ENCODE measurements at places on chromosomes 13 and 19.

DNA sequence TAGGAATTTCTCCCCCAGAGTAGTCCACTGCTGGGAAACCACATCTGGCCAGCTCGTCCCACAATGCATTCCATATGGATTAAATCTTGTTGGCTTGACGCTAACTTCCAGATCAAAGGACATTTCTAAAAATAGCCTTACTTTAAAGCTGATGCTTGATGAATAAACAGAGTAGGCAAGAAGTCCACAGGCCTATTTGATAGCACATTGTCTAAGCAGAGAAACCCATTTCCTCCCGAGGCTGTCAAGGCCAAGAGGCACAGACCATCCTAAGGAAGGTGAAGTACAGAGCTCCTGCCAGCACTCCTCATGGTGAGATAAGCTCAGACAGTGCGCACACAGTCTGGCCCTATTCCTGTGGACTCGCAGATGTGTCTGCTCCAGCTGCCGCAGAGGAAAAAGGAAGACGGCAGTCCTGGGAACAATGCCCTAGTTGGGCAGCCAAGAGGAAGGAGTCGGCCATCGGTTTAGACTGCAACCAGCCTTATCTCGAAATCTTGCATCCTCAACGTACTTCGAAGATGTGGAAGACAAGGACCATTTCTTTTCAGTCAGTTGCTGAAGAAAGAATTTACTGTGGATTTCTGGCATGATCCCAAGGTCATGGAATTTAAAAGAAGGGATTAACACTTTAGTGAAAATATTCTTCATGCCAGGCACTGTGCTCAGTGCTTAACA is 156.8 kb downstream of the RGCC start:
- no peak for DNase-seq

GRCh38 chr19:48997972-48998371 is 4.3 kb downstream of the RUVBL2 start:
- DNase-seq, result no peak

DNA sequence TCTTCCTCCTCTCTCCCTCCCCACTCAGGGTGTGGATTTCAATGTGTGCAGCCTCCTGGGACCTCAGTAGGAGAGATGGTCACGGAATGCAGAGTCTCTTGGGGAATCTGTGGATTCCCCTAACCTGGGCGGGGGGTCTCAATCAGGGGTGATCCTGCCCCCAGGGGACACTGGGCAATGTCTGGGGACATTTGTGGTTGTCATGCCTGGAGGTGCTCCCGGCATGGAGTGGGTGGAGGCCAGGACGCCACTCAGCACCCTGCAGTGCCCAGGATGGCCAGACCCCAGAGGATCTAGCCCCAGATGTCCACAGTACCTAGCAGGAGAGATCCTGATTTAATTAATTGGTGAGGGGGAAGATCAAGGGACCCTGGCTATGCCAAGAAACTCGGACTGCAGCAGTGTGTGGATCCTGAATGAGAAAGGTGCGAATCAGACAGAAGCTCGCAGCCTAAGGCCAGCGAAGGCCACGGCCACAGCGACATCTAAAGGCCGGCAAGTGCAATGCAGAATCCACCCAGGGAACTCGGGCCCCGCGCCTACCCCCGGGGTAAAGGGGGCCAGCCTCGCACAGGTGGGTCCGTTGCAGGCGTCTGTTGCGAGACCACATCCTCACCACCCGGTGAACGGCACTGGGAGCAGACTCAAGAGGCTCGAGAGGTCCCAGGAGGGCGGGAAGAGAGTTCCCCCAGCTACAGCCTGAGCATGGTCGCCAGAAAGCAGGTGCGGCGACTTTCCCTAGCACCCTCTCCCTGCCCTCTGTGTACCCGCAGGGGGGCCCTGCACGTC is 88.8 kb downstream of the GNG7 start:
- DNase-seq, result peak; percentile 27

- no peak for DNase-seq
Observed at GRCh38 chr19:54107876-54108490, 5.3 kb downstream of the NDUFA3 start.

GRCh38 chr19:30733826-30734550 is 361.8 kb downstream of the ZNF536 start:
- no peak for DNase-seq

GRCh38 chr13:40292536-40292935 is 373.9 kb downstream of the FOXO1 start:
- no peak for DNase-seq

- no peak for DNase-seq
Observed at GRCh38 chr19:48139053-48139452, 28.4 kb upstream of the PLA2G4C start.

DNA sequence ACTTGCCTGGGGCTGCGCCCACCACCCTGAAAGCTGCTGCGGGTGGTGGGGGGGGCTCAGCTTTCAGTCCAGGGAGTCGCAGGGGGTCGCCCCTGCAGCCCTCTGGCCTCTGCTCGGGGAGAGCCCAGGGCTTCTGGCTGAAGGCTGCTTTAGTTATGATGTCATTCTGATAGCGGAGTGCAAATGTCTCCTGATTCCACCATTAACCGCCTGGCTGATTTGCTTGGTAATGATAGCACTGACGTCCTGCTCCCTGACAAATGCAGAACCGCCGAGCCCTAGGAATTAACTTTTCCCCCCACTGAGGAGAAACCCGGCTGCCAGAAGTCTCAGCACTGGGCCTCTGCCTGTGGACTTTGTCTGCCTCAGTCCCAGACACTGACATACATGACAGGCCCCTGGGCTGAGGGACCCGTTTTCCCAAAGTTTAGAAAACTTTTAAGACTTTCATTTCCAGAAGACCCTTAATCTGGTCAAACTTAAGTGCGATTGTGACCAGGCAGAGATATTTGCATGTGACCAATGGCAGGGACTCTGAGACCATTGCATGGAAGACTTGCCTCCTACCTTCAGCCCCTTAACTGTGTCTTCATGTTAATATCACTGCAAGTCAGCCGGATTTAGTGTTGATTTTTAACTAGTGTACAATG is 142.5 kb upstream of the ZNF536 start:
- no peak for DNase-seq

DNA sequence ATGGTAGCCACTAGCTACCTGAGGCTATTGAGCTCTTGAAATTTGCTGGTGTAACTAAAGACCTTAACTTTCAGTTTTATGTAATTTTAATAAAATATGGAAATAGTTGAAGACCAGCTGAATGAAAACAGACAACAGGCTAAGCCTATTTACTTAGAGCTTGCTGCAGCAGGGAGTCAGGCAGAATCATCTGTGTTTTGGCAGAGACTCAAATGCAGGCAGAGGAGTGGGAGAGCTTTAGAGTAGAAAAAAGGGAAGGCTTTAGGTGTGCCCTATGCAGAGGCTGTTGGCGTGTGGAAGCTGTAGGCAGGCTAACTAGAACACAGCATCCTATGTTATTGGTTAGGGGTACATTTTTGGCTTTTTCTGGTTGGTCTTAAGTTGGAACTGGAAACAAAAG is 304.9 kb upstream of the NBEA start:
- DNase-seq, result no peak

DNA sequence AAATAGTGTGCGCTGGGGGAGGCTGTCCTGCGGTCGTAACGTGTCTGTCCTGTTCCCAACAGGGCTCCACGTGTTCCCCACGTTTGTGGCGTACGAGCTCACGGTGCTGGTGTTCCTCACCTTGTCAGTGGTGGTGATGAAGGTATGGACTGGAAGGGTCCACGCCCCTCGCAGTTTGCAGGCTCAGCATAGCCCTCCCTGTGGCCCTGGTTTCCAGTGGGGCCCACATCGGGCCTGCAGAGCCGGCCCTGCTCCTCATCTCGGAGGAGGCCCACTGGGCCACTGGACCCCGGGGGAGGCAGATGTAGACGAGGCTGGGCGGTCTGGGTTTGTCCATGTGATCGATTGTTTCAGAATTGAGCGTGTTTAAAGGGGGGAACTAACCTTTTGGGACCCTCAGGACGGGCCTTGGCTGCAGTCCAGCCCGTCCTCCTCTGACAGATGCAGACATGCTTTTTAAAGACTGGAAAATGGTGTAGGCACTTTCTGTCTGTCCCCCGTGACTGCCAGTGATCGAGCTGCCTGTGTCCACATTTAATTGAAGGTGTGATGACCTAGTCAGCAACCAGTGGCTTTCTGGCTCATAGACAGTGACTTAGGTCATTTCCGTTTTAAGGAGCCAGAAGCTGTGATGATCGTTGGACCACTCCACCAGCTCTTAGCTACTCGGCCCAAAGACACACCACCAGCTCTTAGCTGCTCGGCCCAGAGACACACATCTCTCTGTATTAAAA is 37.1 kb upstream of the TFDP1 start:
- DNase-seq, result no peak

- DNase-seq, result no peak
Observed at GRCh38 chr13:99977334-99977911, 4.2 kb upstream of the ZIC2 start.

DNA sequence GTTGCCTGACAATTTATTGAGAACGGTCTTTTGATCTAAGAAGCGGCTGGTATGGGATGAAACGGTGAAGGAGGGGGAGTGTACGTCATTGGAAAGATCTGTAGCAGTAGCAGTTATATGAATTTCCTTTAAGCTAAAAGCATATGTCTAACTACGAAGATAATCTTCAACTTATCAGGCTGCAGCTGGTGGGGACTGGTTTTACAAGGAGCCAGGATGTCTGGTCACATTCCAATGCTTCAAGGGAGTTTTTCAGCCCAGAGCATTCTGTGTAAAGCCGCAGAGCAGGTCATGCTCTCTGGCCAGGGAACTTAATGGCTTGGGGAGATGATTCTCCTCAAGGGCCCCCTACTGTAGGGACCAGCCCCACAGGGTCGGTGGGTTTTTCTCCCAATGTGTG is 29.2 kb downstream of the CLEC4M start:
- no peak for DNase-seq

- no peak for DNase-seq
Observed at GRCh38 chr19:53980539-53981375, 10.7 kb upstream of the CACNG6 start.

DNA sequence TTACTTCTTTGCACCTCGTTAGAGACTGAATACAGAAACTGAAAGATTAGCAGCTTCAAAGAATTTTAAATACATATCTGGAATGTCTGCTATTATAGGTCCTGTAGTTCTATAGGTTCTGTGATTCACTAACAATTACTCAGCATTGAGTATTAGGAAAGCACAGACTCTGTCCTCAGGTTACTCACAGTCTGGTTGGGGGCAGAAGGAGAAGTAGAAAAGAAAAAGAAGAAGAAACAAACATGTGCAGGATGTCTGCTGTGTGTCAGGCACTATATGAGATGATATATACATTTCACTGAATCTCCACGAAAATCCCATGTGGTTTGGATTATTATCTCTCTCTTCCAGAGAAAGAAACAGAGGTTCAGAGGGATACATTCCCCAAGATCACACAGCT is 40.1 kb downstream of the SERTM1 start:
- DNase-seq, result no peak

GRCh38 chr13:26562512-26562890 is 5.0 kb downstream of the WASF3 start:
- DNase-seq, result no peak

DNA sequence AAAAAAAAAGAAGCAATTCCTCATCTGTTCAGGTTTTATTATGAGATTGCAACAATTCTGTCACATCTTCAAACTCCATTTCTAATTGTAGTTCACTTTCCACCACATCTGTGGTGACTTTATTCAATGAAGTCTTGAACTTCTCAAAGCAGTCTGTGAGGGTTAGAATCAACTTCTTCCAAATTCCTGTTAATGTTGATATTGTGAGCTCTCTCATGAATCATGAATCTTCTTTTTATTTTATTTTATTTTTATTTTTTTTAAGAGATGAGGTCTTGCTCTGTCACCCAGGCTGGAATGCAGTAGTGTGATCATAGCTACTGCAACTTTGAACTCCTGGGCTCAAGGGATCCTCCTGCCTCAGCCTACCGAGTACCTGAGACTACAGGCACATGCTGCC is 19.6 kb downstream of the ARHGAP35 start:
- DNase-seq, result no peak

DNA sequence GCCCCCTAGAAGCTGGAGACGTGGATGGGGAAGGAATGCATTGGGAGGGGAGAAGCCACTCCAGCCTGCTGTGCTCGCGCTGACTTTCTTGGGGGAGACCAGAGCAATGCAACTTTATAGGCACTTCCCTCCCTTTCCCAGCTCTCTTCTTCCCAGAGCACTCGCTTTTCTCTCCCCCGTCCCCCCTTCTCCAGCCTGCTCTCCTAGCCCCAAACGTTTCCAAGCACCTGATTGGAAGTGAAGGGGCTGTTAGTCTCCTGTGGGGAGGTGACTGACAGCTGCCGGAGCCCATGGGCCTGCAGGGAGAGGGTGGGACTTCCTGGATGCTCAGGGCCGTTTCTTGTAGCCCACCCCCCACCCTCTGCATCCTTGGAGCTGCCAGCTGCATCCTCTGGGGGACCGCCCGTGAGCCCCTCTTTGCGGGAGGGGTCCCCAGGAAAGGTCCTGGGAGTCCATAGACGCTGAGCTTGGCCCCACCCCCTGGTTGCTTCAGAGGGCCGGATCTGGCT is 2.5 kb downstream of the HDGFL2 start:
- DNase-seq, result no peak

- no peak for DNase-seq
Observed at GRCh38 chr13:35874704-35875103, 256.5 kb downstream of the DCLK1 start.

GRCh38 chr13:51420681-51421490 is 31.9 kb downstream of the INTS6 start:
- no peak for DNase-seq
